Nucleus accumbens (tissue), 56 donors: ENCODE measurements at places on chromosomes 16 and 17.

DNA sequence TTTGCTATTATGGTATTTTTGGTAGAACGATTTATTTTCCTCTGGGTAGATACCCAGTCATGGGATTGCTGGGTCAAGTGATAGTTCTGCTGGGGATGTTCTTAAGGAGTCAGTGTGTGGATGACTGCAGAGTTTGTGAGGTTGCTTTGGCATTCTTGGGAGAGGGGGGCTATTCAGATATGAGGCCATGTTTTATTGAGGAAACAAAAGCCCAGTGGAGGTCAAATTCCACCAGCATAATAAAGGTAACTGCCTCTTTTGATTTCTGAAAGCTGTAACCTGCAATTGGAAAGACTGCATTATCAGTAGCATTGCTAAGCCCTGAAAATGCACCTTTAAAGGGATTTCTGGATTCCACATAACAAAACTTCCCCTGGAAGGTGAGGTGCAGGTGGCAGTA is 43.7 kb upstream of the HNF1B start:
- no peak for DNase-seq

GRCh38 chr16:79055251-79055970 is 545.1 kb downstream of the MAF start:
- DNase-seq = no peak

GRCh38 chr17:78284146-78284545 is 52.7 kb downstream of the TMEM235 start:
- DNase-seq = no peak

GRCh38 chr16:79658301-79659033 is 57.9 kb upstream of the MAF start:
- no peak for DNase-seq

DNA sequence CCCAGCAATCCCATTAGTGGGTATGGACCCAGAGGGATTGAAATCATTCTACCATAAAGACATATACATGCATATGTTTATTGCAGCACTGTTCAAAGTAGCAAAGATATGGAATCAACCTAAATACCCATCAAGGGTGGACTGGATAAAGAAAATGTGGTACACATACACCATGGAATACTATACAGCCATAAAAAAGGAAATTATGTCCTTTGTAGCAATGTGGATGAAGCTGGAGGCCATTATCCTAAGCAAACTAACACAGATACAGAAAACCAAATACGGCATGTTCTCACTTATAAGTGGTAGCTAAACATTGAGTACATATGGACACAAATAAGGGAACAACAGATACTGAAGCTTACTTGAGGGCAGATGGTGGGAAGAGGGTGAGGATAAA is 2.4 kb downstream of the KRTAP2-3 start:
- no peak for DNase-seq

DNA sequence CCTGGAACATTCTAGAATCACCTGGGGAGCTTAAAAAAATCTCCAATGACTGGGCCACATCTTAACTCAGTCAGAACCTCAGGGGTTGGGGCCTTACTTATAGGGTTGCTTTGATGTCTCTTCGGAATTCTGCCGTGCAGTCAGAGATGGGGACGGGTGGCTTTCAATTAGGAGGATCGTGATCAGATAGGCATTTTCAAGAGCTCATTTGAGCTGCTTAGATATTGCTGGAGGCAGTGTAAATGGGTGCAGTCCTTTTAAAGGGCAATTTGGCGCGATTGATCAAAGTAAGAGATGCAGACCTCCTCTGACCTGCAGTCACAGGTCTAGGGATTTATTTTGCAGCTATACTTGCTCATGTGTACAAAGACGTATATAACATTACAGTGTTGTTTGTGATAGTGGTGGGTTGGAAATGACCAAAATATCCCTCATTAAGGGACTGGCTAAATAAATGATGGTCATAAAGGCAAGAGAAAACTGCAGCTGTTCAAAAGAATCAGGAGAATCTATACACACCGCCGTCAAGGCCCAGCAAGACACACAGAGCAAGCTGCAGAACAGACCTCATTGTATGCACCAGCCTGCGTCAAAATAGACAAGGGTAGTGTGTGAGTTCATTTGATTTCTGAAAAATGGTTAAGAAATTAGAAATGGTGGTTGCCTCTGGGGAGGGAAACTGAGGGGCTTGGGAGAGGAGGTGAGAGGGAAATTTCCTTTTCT is 6.3 kb upstream of the KCNG4 start:
- DNase-seq = no peak

DNA sequence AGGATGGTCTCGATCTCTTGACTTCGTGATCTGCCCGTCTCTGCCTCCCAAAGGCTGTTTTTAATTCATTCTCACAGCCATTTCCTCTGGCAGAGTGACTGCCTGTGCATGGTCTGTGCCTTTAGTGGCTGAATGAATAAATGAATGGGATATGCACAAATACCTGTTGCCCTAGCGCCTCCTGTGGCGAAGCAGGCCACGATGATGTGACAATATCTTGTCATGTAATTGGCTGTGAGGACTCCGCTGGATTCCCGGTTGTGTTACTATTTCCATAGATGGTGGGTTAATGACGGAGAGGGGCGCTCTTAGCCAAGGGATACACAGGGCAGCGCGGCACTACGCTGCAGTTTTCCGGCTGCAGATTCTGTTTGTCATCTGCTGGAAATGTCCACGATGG is 26.8 kb upstream of the ENDOV start:
- DNase-seq = no peak

DNA sequence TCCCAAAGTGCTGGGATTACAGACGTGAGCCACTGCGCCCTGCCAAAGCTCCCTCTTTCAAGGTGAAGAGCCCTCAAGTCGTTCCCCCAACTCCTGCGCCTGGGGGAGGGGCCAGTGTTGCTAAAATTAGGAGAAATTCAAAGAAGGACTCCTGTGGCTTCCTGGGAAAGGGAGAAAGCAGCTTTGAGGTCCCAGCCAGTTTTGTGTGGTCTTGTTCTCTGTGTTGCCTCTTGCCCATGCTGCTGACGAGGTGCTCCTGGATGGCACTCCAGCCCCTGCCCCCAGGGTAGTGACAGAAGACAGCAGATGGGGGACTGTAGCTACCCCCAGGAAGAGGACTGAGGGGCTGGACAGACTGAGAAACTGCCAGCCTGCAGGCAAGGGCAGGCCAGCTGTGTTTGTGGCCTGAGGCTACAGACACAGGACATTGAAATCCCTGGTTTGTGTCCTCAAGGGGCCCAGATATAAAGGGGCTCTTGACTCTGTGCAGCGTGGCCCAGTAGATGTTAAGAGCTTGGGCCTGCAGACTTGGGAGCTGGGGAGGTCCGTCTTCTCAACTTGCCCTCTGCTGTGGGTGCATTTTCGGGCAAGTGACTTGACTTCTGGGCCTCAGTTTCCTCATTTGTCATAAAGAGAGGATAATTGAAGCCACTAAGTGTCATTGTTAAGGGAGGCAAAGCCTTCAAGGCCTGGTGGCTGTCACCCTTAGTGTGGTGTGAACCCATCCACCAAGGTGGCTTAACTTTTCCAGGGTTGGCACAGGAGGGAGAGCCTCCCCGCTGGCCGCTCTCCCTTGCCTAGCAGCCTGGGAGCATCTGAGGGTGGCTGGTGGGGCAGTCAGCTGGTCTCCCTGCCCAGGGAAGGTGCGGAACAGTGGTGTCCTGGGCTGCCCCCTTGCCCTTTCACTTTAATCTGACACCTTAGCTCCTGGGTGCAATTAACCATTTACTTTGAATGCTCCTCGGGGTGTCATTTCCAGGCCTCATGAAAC is 4.1 kb downstream of the UBALD2 start:
- no peak for DNase-seq

GRCh38 chr17:45171338-45172231 is 9.9 kb downstream of the HEXIM2 start:
- DNase-seq = no peak

GRCh38 chr17:35801583-35802224 is 6.3 kb upstream of the MMP28 start:
- no peak for DNase-seq

GRCh38 chr17:83110735-83111134 is 31.3 kb downstream of the METRNL start:
- no peak for DNase-seq

GRCh38 chr16:68310437-68310773 is 341 bp downstream of the SLC7A6OS start:
- DNase-seq = no peak

DNA sequence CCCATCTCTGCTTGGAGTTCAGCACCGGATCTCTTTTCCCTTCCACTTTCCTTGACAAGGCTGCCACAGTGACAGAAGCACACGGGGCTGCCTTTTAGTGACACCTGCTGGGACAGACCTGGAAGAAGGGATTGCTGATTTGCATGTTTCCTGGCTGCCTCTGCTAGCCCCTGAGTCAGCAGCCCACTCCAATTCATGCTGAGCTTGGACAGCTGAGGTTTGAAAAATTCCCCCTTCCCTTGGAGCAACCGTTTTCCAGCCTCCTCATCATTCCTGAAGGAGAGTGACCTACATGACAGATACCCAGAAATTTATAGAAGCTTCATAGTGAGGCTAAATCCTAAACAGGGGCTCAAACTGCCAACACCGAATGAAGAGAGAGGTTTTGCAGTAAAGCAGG is 18.8 kb upstream of the RBL2 start:
- no peak for DNase-seq

DNA sequence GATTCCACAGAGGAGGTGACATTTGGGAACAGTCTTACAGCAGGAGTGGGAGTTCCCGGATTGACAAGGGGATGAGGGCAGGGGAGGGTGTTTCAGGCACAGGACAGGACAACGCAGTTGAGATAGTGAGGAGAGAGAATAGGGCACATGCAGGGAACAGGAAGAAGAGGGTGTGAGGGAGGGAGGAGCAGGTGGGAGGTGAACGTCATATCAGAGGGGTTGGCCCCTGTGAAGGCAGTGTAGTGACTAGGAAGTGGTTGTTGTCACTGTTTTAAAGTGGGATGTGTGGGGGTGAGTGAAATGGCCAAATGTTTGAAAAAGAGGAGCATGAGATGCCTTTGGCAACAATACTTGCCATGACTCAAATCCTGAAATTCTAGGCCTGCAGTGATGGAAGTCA is 12.2 kb downstream of the PRKCB start:
- DNase-seq = no peak

DNA sequence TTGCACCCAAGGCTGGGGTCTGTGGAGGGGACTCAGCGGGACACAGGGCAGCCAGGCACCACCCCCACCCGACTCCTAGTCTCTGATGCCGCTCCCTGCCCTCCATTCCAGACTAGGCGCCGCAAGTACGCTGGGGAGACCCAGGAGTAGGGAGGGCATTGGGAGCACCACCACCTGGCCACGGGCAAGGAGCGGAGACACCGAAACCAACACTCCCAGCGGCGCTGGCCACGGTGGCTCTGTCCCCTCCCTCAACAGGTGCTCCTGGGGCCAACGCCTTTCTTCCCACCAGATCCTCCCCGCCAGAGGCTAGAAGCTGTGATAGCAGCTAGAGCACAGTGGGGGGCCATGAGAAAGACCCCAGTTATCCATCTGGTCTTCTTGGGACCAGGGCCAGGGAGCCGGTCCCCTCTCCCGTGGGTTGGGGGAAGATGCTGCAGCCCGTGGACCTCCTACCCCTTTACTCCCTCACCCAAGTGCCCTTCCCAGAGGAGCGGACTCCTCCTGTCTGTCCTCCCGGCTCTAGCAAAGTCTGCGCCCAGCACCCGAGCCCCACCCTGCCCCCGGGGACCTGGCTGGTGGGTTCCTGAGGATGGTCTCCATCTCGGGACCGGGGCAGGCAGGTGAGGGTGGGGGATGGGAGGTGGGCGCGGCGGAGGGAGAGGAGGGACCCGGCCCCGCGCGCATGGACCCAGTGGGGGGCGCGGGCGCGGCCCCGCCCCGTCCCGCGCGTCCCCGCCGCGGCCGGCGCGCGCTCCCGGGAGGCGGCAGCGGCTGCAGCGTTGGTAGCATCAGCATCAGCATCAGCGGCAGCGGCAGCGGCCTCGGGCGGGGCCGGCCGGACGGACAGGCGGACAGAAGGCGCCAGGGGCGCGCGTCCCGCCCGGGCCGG is at the start of gene SYNGR3:
Gene SYNGR3 (plus strand): TSS at position 762 of the 892 bp plus-strand sequence. CDS start 133 bp downstream, outside the sequence.
- DNase-seq = no peak

DNA sequence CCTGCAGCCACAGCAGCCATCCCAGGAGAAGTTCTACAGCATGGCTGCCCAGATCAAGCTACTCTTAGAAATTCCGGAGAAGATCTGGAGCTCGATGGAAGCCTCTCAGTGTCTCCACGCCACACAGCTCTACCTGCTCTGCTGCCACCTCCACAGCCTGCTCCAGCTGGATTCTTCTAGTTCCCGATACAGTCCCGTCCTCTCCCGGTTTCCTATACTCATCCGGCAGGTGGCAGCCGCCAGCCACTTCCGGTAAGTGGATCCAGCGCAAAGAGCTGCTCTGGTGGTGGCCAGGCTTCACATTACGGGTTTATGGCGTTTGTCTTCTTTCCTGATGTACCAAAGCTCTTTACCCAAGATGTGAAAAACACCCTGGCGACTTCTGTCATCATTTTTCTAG is 3.6 kb downstream of the COG1 start:
- no peak for DNase-seq

DNA sequence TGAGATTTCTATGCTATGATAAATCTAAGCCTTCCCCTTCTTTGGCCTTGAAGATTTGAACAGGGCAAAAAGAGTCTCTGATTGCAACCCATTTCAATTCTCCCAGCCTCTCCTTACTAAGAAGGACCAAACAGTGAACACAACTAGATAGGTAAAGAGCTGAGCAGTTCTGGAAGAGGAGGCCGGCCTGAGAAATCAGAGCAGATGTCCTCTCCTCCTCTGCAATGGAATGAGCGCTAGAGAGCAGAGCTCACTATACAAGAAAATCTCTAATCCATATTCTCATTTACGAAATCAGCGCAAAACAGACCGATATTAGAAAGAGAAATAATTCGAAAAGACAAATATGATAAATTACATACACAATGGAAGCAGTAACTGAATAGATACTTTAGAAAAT is 124.2 kb downstream of the CDK5R1 start:
- no peak for DNase-seq
